Inflammatory macrophage (primary cell): ENCODE measurements at places on chromosomes 16 and 17.
A peak's percentile ranks its signal among the peaks of the same experiment; 100 is the strongest.

- peak; percentile 49 for DNase-seq
These were observed 14.7 kb downstream of the DLG4 start for GRCh38 chr17:7204828-7205461.

GRCh38 chr17:6429266-6429665 lies 5.7 kb downstream of the AIPL1 start:
- no peak for DNase-seq

GRCh38 chr16:30853758-30854157 lies 40.1 kb downstream of the BCL7C start:
- no peak for DNase-seq

DNA sequence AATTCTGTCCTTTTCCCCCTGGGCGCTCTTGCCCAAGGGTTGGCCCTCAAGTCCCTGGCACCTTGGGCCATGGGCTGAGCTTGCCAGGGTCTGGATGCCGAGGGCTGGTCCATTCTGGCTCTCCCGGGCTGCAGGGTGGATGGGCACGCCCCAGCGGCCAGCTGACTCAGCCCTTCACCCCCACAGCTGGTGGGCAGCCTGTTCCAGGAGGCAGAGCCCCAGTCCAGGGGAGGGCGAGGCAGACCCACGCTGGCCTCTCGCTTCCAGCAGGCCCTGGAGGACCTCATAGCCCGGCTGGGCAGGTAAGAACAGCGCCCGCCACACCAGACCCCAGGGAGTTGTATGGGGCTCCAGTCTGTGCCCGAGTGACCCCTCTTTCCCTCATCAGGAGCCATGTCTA lies 15.0 kb downstream of the MYO15B start:
- DNase-seq = no peak

- no peak for DNase-seq
These were observed 395.1 kb downstream of the SEC14L1 start for GRCh38 chr17:77535892-77536291.

DNA sequence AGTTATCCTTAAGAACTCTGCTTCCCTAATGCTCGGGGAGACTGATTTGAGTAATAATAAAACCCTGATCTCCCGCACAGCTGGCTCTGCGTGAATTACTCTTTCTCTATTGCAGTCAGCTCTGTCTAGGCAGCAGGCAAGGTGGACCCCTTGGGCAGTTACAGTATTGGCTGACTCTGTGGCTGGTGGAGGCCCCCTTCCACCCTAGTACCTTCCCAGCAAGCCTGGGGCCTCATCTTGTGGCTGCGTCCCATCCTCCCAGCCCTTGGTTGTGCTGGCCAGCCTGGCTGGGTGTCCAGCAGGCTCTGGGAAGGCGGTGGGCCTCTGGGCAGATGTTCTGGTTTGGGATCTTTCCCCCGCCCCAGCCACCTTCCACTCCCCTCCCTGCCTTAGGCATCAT lies 44.5 kb downstream of the CFAP20 start:
- no peak for DNase-seq

- peak; percentile 78 for DNase-seq
These were observed 16.7 kb upstream of the IRF8 start for GRCh38 chr16:85882181-85882810.

- DNase-seq = no peak
These were observed 1453.7 kb downstream of the CDH8 start for GRCh38 chr16:60582528-60582927.

GRCh38 chr17:17527534-17527933 lies 31.3 kb upstream of the RASD1 start:
- DNase-seq = no peak

DNA sequence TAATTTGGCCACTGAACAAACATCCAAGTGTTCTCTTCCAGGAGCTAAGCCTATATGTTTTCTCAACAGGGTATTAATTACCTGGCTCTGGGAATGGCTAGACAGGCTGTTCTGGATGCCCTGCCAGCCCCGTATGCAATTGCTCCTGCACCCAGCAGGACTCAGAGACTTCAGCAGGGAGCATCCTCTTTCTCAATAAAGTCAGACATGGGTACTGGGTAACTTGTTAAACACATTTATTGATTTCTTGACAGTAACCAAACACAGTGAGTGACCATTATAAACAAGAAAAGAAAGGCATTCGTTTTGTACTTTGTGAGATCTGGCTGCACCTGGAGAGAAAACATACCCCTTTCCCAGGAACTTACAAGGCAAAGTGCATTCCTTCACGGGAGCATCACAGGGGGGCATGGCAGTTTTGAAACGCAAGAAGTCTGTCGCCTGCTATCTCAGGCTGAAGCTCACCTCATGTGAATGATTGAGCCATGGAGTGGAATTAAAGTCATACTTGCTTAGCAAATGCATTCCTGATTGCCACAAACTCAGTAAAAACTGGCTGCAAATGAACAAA lies 369.8 kb downstream of the UTP18 start:
- DNase-seq = no peak

- peak; percentile 87 for DNase-seq
These were observed 1.7 kb downstream of the SPHK1 start for GRCh38 chr17:76385892-76386786.

- no peak for DNase-seq
These were observed 27.8 kb upstream of the C16orf78 start for GRCh38 chr16:49345829-49346228.

GRCh38 chr16:77723108-77723514 lies 797 bp downstream of the NUDT7 start:
- DNase-seq = peak; percentile 91

- no peak for DNase-seq
These were observed 47.6 kb downstream of the HSD17B2 start for GRCh38 chr16:82082543-82083244.

- no peak for DNase-seq
These were observed 1337.5 kb upstream of the CDH8 start for GRCh38 chr16:63373744-63374143.
